ENCODE measurements at places on chromosomes 3 and 15.

GRCh38 chr3:63724987-63725386 is 72.5 kb downstream of the SNTN start:
- DNase-seq, result no peak

DNA sequence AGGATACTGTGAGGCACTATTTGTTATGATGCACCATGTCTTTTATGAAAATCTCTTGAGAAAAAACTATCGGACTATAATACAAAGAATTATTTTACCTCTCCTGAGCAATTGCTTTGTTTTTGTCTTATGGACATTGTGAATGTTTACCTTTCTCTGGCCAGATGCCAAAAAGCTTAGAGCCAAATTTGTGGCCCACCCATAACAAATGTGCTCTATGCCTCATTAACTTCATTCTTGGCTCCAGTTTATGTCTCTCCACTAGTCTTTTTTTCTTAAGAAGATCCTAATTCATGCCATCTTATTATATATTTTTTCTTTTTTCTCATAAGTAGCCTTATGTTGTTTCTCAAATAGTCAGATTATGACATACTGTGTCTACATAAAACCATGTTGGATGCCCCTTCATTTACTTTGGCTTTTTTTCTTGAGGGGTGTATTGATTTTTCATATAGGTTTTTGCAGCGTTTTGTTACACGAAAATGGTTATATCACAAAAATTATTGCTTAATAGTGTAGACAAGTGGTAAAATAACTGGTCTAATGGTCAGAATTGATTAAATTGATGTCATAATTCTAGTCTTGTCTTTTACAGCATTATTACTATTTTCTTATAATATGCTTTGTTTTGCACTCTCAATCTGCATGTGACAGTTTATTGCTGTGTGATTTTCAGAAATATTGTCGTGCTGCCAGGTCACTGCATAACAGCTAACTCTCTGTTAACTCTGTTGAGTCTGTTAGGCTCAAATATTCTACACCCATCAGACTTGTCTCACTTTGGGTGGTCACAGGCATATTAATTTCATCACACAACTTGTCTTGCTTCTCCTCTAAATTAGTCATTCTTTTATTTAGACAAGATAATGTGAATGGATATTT is 18.2 kb downstream of the SENP8 start:
- no peak for DNase-seq

- DNase-seq, result no peak
Measured at GRCh38 chr3:47803480-47804025, 615 bp downstream of the DHX30 start.

DNA sequence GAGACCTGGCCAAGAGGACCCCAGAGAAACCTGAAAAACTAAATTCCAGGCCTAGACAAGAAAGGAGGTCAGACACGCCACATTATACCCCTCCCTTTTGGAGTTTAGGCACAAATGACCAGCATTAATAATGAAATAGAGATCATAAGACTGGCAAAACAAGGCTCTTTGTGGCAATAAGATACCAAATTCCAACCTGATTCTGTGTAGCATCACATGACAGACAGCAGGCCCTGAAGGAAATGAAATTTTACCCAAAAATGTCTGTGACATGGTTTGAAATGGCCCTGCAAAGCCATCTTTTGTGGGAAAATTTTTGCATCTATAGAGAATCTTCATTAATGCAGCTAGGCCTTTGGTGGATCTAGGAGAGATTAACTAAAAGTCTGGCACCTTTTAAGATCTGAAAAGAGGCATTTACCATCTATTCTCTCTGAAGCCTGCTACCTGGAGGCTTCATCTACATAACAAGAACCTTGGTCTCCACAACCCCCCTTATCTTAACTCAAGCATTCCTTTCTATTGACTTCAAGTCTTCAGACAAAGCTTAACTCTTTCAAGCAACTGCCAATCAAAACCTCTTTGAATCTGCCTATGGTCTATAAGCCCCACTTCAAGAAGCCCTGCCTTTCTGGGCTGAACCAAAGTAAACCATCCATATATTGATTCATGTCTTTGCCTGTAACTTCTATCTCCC is 8.0 kb downstream of the FAM174B start:
- no peak for DNase-seq

- DNase-seq, result no peak
Measured at GRCh38 chr3:50290161-50290641, 2.0 kb downstream of the IFRD2 start.

DNA sequence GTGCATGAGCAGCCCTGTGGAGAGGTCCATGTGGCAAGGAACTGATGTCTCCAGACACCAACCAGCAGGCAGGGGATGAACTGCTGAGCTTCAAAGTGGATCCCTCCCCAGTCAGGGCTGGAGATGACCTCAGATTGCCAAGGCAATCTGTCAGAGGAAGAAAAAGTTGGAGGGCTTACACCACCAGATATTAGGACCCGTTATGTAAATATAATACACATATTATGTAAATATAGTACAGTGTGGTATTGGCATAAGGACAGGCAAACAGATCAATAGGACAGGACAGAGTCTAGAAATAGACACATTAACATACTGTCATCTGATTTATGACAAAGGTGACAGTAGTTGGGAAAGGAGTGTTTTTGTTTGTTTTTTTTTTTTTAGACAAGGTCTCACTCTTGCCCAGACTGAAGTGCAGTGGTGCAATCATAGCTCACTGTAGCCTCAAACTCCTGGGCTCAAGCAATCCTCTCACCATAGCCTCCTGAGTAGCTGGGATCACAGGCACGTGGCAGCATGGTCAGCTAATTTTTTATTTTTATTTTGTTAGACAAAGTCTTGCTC is 18.0 kb upstream of the RAB7A start:
- no peak for DNase-seq

GRCh38 chr3:44995142-44995770 is 19.2 kb downstream of the EXOSC7 start:
- DNase-seq, result no peak

DNA sequence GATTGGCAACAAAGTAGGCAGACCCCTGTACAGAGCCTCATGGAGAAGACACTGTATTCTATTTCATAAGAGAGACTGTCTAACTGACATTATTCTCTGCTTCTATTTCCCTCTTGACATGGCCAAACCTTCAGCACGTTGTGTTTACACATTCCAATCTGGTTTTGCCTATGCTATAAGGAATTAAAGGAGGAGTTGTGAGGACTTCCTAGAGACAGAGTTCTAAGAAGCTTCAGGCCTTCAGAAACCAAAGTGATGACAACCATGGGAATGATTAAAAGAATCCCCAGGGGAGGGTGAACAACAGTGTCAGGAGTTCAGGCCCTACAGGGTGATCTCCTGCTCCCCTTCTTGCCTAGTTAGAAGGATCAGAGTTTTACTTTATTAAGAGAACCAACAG is 44.9 kb upstream of the CAPN7 start:
- no peak for DNase-seq

GRCh38 chr3:33636125-33636850 is 81.8 kb downstream of the CLASP2 start:
- no peak for DNase-seq

DNA sequence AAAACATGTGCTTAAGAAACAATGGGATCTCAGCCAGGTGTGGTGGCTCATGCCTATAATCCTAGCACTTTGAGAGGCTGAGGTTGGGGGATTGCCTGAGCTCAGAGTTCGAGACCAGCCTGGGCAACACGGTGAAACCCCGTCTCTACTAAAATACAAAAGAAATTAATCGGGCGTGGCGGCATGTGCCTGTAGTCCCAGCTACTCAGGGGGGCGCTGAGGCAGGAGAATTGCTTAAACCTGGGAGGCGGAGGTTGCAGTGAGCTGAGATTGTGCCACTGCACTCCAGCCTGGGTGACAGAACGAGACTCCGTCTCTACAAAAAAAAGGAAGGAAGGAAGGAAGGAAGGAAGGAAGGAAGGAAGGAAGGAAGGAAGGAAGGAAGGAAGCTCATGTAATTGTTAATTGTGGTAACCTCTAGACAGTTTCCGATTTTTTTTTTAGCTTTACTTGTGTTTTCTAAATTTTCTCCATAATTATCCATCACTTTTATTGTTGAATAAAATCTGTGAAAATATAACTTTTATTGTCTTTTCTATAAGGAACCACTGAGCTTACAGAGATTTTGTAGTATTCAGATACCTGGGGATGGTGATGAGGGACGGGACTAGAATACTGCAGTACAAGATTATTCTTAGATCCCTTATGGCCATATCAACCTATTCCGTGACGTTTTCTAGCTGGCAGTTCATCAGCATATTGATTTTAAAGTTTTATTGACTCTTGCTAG is 506.9 kb downstream of the NR2F2 start:
- no peak for DNase-seq

GRCh38 chr3:186534113-186534669 is 10.0 kb downstream of the CRYGS start:
- no peak for DNase-seq

- no peak for DNase-seq
Measured at GRCh38 chr3:95217661-95218060, 1154.8 kb downstream of the NSUN3 start.

DNA sequence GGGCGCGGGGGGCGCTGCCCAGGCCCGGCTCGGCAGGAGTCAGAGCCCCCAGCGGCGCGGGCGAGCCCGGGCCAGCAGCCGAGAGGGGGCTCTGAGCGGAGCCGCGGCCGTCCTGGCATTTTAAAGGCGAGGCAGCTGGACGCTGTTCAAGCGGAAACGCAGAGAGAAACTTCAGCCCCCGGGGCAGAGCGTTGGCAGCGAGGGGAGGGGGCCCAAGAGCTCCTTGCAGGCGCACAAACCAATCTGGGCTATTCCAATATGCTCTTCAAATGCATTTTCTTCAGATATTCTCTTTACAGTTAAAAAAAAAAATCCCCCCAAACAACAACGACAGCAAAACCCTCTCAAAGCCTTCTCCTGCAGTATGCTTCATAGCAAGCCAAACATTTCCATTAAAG is at the start of gene CTXND1:
CTXND1 (minus strand) TSS at position 93 of the 398 bp plus-strand sequence. CDS start 50,264 bp downstream, outside the sequence.
- no peak for DNase-seq

DNA sequence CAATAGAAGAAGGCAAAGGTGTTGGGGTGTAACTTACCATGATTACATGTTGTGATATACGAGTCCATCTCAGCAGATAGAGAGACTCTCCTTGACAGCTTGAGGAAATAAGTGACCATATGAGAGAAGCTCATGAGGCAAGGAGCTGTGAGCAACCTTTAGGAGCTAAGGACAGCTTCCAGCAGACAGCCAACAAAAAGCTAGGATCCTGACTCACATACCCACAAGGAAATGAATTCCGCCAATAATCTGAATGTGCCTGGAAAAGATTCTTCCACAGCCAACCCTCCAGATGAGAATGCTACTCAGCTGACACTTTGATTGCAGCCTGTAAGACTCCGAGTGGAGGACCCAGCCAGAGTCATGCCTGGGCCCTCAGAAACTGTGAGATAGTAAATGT is 339.6 kb upstream of the TPRG1 start:
- DNase-seq, result no peak

GRCh38 chr3:16794257-16794656 is 90.5 kb upstream of the PLCL2 start:
- no peak for DNase-seq

- no peak for DNase-seq
Measured at GRCh38 chr3:179967622-179968021, 69.1 kb downstream of the PEX5L start.

GRCh38 chr3:47743855-47744254 is 37.8 kb downstream of the SMARCC1 start:
- no peak for DNase-seq

- DNase-seq, result no peak
Measured at GRCh38 chr15:62991698-62992097, 50.8 kb upstream of the TPM1 start.

DNA sequence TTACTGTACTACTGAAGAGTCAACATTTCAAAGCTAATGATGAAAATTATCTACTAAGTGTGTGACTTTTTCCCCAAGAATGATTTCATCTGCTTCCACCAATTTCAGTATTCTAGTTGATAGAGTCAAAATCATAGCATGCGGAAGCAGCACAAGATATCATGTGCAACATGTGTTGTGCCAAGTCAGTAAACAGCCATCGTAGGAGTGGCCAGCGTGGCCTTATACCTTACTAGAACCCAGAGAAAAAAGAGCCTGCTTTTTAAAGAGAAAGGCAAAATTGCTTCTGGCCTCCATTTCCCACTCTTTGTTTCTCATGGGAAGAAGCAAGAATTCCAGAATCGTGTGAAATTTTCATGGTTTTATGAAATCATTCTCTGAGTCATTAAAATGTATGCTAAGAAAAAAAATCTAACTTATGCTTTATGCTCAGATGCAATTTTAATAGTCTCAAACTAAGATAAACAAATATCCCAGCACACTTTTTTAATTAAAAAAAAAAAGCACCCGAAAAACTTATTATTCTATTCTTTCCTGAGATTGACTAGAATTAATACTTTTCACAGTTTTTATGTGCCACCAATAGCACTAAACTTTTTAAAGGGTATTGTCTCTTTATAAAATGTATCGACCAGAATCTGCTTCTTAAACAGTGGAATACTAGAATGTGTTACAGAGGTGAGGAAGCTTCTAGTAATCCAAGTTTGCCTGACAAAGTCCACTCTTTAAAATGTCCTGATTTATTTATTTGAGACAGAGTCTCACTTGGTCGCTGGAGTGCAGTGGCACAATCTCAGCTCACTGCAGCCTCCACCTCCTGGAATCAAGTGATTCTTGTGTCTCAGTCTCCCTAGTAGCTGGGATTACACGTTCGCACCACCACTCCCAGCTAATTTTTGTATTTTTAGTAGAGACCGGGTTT is 87.3 kb downstream of the MBNL1 start:
- no peak for DNase-seq

DNA sequence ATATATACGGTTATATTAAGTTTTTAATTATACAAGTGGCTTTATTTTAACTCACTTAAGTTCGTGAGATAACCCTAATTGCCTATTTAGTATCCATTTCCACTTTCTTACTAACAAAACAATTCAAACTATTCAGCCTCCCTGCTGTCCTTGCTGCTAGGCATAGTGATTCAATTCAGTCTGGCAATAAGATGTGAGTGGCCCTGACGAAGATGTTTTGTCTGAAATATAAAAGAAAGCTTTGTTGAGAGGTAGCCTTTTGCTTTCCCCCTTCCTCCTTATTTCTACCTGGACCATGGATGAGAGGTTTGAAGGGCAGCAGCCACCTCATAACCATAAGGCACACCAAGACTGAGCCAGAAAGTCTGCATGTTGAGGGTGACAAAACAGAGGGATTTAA is 89.3 kb upstream of the TRIM42 start:
- no peak for DNase-seq

DNA sequence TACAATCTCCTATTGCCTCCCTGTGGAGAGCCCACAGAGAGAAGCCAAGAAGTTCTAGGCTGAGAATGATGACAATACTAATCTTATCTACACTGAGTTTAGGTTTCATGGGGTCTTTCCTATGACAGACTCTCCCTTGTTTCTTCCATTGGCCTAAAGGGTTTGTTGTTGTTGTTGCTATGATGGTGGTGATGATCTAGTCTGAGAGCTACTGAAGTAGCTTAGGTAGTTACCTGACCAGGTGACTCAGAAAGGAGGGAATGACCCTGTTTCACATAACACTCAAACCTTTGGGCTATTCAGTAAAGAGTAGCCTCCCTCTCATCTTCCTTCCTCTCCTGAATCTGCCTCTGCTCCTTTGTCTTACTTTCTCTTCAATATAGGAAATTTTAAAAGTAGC is 170.2 kb downstream of the GMNC start:
- DNase-seq, result no peak

- DNase-seq, result no peak
Measured at GRCh38 chr3:145889730-145890129, 271.3 kb downstream of the PLOD2 start.
